ENCODE measurements at places on chromosomes 1 and 21.

- DNase-seq: no peak
Measured at GRCh38 chr1:209686322-209686721, 11.1 kb downstream of the G0S2 start.

- DNase-seq: no peak
Measured at GRCh38 chr1:205813755-205814058, 709 bp upstream of the SLC41A1 start.

DNA sequence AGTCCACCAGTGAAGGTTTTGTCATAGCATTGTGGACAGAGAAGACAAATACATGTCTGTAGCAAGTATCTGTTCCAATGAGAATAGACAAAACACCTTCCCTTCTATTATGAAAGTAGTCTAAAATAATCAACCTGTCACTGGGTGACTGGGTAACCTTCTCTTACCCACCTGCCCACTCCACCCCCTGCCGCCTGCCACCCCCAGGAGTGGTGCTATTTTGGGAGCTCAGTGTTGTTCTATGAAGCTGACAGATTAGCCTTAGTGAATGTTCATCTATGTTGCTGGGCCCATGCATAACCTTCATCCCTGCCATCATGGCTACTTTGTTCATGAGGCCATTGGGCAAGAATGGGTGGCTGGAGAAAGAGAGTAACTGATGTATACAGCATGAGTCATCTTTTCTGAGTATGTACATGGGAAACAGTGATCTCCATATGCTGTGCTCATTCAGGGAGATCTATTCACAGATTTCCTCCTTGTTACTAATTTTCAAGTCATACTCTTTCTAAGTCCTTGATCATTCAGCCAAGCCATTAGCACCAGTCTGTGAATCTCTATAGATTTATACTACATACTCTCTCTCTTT lies 24.8 kb downstream of the MARK1 start:
- DNase-seq: no peak

GRCh38 chr1:203744075-203744972 lies 20.7 kb upstream of the LAX1 start:
- DNase-seq: no peak

- DNase-seq: no peak
Measured at GRCh38 chr1:234316937-234317336, 56.3 kb upstream of the COA6 start.

DNA sequence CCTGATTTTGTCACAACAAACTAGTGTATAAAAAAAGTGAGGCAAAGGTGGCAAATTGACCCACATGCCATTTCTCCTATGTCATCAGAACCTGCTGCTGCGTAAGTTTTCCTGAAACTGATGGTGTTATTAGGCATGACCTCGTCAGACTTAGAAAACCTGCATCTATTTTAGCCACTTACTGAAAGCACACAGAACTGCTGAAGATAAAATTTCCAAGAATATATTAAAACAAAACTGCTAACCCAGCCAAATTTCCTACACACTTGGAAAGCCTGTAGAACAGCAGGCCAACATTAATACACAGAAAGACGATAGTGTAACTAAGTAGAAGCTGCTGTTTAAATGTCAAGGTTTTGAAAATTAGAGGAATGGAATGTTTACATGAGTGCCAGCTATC lies 674.5 kb upstream of the CXADR start:
- DNase-seq: no peak

DNA sequence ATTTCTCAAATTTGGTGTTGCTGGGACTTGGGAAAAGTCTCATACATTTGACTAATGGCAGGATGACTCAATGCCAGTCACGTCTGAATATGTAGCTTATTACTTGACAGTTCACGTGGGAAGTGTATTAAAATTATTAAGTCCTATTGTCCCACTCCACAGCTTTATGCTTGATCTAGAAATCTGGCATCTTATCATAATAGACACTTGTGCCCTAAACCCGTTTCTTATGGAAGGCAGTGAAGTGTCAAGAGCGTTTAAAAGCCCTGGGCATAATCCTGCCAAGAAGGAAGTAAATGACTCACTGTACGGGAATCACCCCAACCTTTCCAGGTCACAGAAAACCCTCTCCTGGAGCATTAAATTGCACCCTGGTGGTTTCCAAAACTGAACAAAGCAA lies 207.4 kb downstream of the APP start:
- DNase-seq: no peak

DNA sequence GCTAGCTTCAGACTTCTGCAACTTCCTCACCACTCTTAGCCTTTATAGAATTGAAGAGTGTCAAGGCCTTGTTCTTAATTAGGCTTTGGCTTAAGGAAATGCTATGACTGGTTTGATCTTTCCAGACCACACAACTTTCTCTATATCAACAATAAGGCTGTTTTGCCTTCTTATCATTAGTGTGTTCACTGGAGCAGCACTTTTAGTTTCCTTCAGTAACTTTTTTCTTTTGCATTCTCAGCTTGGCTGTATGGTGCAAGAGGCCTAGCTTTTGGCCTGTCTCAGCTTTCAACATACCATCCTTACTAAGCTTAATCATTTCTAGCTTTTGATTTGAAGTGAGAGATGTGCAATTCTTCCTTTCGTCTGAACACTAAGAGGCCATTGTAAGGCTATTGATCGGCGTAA lies 8.6 kb downstream of the PRKACB start:
- DNase-seq: no peak

DNA sequence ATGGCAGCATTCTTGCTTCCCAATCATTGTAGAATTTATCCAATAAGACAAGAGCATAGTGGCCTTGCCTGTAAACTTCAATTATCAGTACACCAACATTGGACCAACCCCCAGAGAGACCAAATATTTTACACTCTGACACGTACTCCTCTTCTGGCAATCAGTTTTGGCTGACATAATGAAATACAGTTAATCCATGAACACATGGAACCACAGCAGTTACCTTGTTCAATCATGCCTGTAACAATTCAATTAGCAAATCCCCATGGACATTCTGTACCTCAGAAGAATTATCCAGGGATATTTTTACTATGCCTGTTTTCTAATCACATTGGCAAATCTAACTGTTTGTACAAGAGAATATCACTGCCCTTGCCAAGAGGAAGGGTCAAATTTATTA lies 2162.0 kb downstream of the MRPL39 start:
- DNase-seq: no peak

DNA sequence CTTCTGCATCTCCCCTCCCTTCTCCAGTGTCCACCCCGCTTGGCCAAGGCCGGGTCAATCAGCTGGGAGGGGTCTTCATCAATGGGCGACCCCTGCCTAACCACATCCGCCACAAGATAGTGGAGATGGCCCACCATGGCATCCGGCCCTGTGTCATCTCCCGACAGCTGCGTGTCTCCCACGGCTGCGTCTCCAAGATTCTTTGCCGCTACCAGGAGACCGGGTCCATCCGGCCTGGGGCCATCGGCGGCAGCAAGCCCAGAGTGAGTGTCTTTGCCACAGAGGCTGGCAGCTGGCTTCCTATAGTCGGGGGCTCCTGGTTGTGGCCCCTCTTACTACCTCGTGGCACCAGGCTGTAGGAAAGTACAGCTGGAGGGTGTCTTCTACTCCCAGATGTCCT lies 3.6 kb downstream of the PAX7 start:
- DNase-seq: no peak

DNA sequence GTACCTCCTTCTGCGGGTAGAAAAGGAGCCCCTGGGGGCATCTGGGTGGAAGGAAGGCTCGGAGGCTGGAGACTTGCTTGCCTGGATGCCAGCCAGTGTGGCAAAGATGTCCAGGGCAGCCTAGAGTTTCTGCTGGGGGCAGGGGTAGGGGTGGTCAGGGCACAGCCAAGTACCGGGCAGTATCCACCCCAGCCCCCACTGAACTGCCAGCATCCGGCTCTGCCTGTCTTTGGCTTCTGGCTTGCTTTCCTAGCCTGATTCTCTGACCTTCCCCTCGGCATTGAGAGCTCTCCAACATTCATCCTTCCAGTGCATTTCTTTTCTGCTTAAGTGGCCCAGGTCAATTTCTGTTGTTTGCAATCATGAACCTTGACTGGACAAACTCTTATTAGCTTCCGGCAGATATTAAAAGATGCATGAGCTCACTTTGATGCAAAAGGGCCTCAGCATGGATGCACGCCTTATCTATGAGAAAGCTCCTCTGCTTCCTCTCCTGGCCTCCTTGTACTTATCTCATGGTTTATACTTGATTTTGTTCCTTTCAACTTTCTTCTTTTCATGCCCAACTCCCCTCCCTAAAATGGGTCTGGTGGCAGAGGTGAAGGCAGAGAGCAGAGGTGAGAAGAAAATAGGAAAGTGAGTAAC lies 116.9 kb downstream of the HLCS start:
- DNase-seq: no peak

- no peak for DNase-seq
Measured at GRCh38 chr21:33411949-33412430, 8.8 kb downstream of the IFNGR2 start.

GRCh38 chr1:183551924-183552323 lies 38.3 kb downstream of the NCF2 start:
- DNase-seq: no peak

DNA sequence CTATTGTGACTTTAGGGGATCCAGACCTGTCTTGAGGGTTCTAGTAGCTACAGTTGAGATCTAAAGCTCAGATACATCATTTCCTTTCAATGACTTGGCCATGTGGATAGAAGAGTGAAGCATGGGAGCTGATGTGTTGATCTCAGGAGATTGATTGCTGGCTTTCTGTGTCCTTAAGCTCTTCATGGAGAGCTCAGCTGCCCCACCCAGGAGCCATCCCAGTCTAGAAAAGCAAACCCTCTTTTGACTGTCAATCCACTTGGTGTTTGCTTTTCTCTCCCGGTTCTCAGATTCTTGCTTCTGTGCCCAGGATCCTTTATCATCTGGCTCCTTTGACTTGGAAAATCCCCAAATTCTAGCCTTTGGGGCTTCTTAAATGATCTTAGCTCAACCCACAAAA lies 87.2 kb downstream of the ATP1A1 start:
- DNase-seq: no peak

Measured in D721Med (cell line).